Upper lobe of right lung (tissue), 1 donor: ENCODE measurements at places on chromosomes 16 and 17.

DNA sequence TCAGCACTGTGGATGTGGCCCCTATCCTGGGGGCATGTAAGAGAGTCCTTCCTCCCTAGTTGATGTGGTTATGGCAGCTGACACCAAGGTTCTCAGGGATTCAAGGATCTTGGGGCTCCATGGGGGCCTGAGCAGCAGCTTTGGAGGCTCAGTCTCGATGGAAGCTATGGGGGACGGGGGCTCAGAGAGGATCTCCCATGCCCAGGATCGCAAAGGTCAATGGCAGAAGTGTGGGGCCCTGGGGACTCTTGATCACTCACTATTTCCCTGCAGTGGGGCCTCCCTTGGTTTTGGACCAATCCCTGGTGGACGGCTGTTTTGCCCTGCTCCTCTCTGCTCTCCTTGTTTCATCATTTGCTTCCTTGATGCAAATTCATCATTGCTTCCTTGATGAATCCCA is 885.9 kb downstream of the CDH8 start:
- no peak for DNase-seq

- no peak for DNase-seq
Measured at GRCh38 chr17:68255731-68256538, 8.1 kb downstream of the AMZ2 start.

DNA sequence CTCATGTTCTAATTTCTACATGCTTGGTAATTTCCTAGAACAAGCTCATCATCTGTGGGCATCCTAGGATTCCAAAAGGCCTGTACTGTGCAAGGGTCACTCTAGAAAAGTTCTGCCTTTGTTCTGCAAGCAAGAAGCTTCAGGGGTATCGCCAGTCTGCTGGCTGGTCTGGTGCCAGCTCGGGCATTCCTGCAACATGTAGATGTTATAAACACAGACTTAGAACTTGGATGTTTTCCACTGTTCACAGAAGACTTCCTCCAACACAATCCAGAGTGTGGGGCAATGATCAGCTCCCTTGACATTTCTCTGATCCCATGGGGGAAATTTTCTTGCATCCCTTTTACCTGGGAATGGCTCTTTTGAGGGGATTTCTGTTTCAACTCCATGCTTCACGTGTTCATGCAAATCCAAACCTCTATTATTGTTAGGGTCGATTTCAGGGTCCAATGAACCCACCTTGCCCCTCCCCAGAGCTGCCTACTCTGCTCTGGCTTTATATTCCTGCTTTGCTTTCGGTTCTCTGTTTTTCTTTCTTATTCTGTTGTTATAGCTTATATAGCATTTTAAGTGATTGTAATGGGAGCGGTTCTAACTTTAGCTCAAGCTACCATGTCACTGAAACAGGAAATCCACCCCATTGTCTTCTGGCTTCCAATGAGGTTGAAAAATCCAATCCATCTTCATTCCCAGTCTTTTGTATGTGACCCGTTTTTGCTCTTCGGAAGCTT is 25.3 kb downstream of the UBE2O start:
- no peak for DNase-seq

GRCh38 chr17:47736501-47737495 is 3.8 kb downstream of the TBX21 start:
- DNase-seq, result peak; percentile 36

- no peak for DNase-seq
Measured at GRCh38 chr17:57817299-57817698, 32.5 kb downstream of the MRPS23 start.

DNA sequence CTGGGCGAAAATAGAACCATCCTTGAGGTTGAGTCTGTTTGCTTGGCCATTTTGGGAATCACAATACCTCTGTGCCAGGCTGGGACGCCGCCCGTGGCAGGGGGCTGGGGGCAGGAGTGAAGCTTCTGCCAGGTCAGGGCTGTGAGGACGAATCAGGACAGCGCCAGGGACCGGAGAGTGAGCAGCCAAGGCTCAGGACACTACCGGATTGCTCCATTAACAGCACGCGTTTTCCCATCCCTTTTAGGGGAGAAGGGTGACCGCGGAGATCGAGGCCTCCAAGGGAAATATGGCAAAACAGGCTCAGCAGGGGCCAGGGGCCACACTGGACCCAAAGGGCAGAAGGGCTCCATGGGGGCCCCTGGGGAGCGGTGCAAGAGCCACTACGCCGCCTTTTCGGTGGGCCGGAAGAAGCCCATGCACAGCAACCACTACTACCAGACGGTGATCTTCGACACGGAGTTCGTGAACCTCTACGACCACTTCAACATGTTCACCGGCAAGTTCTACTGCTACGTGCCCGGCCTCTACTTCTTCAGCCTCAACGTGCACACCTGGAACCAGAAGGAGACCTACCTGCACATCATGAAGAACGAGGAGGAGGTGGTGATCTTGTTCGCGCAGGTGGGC is 23.4 kb downstream of the C1QTNF1 start:
- peak; percentile 50 for DNase-seq

GRCh38 chr16:87308826-87309225 is 8.4 kb downstream of the C16orf95 start:
- no peak for DNase-seq

DNA sequence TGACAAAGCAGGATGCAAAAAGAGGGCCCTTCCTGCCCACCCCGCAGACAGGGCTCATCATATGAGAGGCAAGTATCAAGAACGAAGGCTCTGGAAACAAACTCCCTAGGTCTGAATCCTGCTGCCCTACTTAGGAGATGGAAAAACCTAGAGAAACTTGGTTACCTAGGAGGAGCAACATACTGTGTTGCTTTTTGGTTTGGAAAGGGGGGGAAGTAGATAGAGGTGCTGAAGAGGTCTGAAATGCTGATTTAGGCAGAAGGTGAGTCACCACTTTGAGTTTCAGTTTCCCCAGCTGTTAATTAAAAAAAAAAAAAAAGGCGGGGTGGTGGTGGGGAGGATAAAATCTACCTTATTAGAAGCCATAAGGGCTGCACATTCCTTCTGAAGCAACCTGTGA is 1.5 kb downstream of the N4BP1 start:
- no peak for DNase-seq

DNA sequence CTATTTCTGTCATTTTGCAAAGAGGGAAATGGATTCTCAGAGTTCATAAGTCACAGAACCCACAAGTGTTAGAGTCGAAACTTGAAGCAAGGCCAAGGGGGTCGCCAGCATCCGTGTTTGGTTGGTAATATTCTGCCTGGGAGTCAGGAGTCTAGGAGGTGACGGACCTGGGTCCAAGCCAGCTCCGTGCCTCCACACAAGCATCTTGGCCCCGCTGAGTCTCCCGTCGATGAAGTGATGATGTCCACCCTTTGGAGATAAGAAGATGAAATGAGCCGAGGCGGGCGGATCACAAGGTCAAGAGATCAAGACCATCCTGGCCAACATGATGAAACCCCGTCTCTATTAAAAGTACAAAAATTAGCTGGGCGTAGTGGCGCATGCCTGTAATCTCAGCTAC is 53.2 kb upstream of the TNRC6C start:
- DNase-seq, result peak; percentile 37

- DNase-seq, result no peak
Measured at GRCh38 chr16:85980686-85981085, 81.7 kb downstream of the IRF8 start.

GRCh38 chr17:7789131-7789530 is 44.9 kb upstream of the KDM6B start:
- no peak for DNase-seq

DNA sequence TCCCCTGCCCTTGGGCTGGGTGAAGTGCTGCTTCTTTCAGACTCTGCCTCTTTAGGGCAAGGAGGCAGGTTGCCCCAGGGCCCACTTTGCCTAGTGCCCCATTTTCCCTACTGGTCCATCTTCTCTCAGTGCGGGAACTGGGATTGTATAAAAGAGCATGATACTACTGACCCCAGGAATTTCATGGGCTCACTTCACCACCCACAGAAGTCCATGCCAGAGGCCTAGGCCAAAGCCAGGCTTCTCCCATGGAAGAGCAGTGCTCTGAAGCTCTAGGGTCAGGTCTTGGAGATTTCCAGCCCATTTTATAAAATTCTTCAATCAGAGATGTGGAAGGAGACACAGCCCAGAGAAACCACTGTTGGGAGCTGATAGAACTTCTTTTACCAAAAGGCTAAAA is 5.7 kb downstream of the CACNG1 start:
- DNase-seq, result no peak
